ENCODE measurements at places on chromosomes 5 and 9.

GRCh38 chr9:3980212-3980611 lies 319.7 kb downstream of the GLIS3 start:
- no peak for DNase-seq

DNA sequence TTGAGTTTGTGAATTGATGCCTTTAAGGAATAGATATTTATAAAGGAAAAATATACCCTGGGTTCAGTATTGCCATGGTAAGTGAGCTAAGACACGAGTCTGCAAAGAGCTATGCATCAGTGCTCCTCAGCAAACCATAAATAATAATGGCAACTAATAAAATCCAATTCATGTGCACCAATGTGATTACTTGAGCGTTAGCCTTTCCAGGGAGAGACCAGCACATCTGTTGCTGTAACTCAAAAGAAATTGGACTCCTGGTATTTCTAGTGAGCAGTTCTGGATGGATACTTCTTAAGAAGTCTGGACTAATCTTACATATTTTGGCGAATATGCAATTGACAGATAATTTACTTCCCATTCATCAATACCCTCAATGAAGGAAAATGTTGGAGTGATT lies 373.3 kb downstream of the ARHGEF28 start:
- DNase-seq: no peak

GRCh38 chr5:31556461-31556860 lies 24.4 kb downstream of the C5orf22 start:
- no peak for DNase-seq

DNA sequence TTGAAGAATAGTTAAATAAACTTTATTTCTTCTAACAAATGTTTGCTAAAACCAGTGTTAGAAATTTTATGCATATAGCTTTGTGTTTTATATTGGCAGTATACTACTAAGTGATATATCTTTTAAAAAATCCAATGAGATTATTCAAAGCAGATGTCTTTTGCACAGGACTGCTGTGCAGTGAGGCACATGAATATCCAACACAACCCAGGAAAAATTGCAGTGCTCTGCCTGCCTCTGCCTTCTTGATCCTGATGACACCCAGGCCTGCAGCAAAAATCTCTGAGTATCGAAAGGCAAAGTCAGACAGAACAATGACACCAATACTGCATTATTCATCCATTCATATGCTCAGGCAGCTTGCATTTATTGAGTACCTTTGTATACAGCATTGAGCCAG lies 1076.5 kb upstream of the ARRDC3 start:
- DNase-seq: no peak

DNA sequence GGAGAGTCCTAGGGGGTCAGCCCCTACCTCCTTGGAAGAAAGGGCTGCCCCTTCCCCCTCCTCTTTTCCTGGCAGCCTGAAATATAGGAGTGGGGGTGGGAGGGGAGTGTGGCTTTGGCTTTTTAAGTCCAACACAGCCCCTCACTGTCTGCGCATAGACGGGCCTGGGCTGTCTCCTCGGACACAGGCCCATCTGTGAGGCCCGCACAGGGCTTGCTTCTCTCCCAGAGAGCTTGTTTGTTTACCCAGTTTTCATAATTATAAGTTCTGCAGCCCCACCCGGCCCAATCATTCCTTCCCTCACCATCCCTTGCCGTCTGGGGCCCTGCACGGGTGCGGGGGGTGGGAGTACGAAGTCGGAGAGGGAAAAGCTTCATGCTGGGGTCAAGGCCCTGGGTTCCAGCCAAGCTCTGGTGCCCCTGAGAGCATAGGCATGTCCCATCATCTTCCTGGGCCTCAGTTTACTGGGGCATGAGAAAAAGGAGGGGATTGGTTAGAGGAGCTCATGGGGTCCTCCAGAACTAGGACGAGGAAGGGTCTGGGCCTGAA lies 54.0 kb upstream of the STXBP1 start:
- no peak for DNase-seq

- DNase-seq: no peak
These were observed 1067.8 kb upstream of the EDIL3 start for GRCh38 chr5:85452322-85453025.

GRCh38 chr9:81717061-81717746 lies 27.9 kb upstream of the TLE1 start:
- no peak for DNase-seq

DNA sequence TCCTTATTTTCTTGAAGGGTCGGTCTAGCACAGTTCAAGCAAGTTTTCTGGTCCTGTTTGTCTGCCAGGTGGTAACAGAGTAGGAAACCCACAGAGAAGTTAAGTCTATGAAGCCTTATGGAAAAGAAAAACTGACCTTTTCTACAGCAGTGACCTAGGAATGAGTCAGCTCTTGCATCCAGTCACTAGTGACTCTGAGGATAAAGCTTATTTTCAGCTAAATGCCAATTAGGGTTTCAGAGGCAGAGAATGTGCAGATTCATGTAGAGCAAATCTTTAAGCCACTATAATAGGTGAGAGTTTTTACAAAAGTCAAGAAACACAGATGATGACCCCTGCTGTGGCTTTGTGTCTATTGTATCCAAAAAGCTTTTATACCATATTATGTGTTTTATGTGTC lies 100.7 kb downstream of the CWC27 start:
- no peak for DNase-seq

DNA sequence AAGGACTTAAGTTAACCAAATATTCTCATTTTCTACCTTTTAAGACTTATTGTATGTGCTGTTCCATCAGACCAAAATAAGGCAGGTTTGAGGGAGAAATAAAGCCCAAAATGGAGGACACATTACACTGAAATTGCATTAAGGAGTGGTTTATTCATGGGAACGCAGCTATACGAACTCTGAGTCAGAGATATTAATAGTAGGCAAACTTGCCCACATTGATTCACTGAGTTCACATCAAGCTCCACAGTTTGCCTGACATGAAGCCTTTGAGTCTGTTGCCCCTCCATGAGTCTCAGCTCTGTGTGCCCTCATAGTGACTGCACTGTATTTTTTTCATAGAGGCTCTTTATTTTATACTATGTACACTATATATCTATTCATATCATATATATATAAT lies 135.0 kb upstream of the SNX2 start:
- no peak for DNase-seq

Measured in inflammatory macrophage treated with lipopolysaccharide for 1 hour (primary cell).